Left ventricle myocardium inferior (tissue), 1 donor: ENCODE measurements at places on chromosomes 16 and 17.

GRCh38 chr17:44448412-44448811 is 54.8 kb downstream of the GPATCH8 start:
- DNase-seq: no peak

DNA sequence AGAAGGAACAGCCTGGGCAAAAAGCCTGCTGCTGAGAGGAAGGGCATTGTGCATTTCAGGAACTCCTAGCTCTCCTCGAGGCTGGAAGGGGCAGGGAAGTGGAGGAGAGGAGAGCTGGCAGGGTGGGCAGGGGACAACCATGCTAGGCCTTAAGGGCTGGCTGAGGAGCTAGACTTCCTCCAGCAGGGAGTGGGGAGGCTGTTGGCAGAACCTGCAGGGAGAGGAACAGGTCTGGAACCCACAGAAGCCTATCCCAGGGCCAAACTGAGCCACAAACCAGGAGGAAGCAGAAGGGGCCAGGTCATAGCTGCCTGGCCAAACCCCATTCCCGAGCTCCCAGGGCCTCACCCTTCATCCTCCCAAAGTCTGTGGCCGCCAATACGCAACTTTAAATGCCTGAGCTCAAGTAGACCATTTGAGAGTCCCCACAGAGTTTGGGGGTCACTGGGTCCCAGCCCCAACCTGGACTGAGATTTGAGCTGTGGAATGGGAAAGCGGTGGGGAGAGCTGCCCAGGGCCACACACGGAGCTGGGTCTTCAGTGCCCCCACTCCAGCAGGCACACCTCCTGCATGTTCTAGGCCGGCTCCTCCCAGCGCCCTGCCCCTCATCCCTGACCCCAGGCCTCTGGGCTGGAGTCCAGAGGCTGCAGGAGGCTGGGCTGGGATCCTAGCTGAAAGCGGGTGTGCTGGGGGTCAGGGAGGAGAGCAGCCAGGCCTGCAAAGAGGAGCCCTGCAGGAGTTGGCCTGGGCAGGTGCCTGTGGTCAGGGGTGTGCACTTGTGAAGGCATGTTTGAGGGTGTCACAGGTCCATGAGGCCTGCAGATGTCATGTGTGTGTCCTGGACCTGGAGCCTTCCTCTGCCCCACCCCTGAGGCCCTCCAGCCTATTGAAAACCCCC is 4.5 kb downstream of the CDH5 start:
- no peak for DNase-seq

GRCh38 chr16:63613701-63614100 is 1508.2 kb downstream of the CDH11 start:
- no peak for DNase-seq

DNA sequence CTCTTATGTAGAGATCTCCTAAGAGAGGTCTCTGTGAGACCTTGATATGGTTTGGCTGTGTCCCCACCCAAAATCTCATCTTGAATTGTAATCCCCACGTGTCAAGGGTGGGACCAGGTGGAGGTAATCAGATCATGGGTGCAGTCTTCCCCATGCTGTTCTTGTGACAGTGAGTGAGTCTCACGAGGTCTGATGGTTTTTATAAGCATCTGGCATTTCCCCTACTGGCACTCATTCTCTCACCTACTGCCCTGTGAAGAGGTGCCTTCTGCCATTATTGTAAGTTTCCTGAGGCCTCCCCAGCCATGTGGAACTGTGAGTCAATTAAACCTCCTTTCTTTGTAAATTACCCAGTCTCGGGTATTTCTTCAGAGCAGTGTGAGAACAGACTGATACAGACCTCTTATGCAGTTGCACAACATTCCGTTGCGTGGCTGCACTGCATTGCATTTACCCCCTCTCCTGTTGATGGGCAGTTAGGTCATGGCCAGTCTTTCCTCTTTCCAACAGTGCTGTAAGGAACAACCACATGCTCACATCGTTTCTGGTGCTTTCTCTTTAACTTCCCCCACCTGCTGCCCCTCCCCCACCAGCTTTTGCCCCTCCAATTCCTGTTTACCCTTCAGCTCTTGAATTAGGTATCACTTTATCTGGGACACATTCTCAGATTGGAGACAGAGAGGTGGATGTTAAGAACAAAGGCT is 43.6 kb upstream of the MED9 start:
- no peak for DNase-seq

DNA sequence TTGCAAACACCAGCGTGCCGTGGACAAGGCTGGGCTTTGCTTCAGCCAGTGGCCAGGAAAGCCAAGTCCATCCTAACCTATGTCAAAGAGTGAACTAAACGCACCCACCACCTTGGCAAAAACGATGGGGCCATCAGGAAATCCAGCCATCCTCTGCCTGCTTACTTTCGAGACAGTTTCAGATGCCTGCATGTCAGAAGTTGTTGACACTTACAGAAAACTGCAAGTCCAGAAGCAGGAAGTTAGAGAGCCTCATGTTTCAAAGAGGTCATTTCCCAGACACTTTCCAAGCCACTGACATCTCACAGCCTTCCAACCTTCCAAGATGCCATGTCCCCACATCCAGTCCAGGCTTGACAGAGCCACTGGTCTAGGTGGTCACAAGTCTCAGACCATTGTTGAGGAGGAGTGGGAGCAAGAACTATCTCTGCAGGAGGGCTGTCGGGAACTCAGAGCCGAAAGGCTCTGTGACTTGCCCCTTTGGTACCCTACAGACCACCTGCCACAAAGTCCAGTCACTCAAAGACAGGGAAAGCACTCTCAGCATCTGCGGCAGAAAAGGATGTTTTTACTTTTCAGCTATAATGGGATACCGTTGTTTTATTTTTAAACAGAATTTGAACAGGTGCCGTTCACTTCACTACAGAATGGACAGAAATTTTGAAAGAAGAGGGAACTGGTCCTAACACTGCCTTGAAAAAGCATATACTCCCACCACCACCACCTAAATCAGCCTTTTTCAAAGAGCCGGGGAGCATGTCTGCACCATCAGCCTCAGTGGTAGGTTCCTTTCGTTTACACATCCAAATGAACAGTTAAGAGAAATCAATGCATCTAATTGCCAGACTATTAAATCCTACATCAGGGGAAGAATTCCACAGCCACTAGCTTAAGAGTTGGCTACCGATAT is 5.1 kb downstream of the ZNF423 start:
- DNase-seq: no peak

GRCh38 chr17:1329745-1330343 is 50.4 kb downstream of the TRARG1 start:
- DNase-seq: no peak

- no peak for DNase-seq
Observed at GRCh38 chr16:30553393-30553899, 4.7 kb downstream of the ZNF764 start.

DNA sequence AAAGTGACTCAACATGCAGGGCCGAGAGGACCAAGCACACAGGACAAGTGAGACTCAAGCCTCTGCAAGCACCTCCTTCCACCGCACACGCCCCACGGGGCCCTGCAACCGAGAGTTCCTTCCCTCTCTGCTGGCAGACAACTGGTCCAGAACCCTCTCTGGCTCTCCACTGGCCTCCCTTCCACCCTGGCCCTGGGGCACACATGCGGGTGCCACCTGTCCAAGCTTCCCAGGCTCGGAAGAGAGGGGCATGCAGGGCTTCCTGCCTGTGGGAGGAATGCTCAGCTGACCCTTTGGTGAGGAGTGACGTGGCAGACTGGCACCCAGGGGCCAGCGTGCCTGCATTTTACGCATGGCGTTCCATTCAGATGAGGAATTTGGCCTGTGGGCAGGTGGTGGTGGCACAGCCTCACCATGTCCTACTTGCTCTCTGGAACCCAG is 59.8 kb downstream of the PIPOX start:
- no peak for DNase-seq

DNA sequence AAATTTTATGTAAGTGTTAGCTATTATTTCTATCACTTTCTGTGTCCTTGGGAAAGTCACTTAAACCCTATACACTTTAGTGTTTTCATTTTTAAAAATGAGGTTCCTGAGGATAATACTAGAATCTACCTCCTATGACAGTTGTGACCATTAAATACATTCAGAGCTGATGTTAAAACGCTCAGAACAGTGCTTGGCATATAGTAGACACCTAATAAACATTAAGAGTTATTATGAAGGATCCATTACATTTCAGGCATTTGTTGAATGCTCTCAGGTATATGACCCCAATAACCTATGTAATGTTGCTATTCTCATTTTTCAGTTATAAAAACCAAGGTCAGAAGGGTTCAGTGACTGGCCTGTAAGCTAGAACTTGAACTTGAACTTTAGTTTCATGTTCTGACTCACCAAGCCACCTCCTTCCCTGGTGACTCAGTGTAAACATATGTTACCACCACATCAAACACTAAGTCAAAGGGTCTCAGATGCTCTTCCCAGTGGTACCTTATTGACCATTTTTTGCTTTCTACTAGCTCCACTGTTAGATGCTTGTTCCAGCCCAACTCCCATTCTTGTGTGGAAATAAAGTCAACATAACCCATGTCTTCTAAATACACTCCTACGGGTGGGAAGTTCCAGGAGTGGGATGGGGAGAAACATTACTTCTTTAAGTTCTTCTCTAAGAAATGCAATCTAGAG is 47.6 kb downstream of the HSD17B2 start:
- no peak for DNase-seq

- peak; percentile 62 for DNase-seq
Observed at GRCh38 chr17:38605841-38606645, at the start of gene SRCIN1. Gene SRCIN1, minus strand, starts transcription at chr17:38605952. Its CDS starts 247 bp downstream, at chr17:38605705.

- DNase-seq: peak; percentile 51
Observed at GRCh38 chr17:45310380-45311324, 6.2 kb downstream of the MAP3K14 start.

DNA sequence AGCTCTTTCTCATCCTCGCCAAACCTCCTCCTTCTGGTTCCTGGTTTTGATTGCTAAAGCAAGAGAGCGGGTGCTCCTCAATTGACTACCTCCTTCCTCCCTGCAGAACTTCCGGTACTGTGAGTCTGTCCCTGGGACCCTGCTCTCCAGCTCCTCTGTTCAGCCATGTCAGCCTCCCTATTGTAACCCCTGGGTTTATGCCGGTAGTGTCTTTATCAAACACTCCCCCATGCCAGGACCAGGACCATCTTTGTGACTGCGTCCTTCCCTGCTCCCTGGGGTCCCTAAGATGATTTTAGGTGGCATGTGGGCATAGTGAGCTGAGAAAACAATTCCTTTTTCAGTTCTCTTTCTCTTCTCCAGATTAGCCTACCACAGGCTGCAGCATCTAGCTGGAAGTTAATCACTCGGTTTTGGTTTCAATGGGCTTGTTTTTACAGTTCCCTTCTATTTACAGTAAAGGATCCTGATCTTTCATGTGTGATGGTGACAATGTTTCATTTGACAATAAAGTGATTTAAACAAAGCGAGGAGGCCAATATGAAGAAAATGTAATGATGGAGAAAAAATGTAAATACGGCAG is 27.7 kb upstream of the IL21R start:
- no peak for DNase-seq

DNA sequence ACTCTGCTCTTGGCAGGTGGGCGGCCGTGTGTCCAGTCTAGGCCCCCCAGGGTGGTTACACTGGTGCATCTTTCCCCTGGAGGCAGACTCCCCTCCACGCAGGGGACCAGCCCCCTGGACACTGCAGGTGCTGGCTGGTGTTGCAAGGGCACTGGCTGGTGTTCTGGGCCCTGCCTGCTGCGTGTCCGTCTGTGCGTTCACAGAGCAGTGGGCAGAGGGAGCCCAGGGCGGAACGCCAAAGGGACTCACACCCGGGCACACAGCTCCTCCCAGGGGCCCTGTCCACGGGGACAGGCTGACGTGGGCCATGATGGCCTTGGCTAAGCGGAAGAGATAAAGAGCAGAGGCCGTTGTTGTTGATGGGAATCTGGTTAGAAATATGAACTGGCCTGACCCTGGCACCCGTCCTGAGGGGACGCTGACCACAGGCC is 27.3 kb downstream of the ACSF3 start:
- no peak for DNase-seq

- DNase-seq: peak; percentile 43
Observed at GRCh38 chr17:51166987-51167931, 1.0 kb downstream of the NME2 start.

GRCh38 chr17:76188213-76189016 is 47.4 kb upstream of the FOXJ1 start:
- no peak for DNase-seq

GRCh38 chr17:30514895-30515596 is 37.8 kb downstream of the GOSR1 start:
- no peak for DNase-seq

- DNase-seq: no peak
Observed at GRCh38 chr16:19481296-19481695, 40.6 kb downstream of the GDE1 start.

- DNase-seq: no peak
Observed at GRCh38 chr16:56662357-56663354, 4.9 kb downstream of the MT1F start.
